Activated CD4-positive, alpha-beta T cell treated with anti-CD3 and anti-CD28 coated beads for 48 hours (primary cell): ENCODE measurements at places on chromosomes 5 and 9.

GRCh38 chr9:137116728-137117127 is 2.2 kb upstream of the DPP7 start:
- DNase-seq: no peak

DNA sequence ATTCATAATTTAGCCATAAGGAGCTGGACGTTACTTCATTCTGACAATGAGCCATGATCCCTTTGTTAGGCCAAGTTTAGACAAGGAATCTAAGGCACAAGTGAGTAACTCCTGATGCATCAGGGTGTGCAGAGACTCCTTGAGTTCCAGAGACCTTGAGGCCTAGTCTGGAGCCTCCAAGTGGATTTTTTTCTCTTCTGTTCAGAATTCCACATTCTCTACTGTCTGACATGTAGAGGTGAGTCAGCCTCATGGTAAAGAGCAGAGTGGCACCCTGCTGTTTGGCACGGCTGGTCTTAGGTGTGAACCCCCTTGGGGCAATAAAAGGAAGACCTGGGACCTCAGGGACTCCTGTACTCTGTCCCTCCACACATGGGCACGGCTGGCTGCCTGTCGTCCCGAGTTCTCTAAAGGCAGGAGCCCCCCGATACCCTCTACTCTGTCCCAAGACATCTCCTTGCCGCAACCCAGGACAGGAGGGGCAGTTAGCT is 22.0 kb upstream of the TGFBI start:
- DNase-seq: no peak

- DNase-seq: no peak
These were observed 47.5 kb upstream of the TLE4 start for GRCh38 chr9:79524266-79524665.

GRCh38 chr5:96780626-96781025 is 27.1 kb downstream of the ERAP1 start:
- DNase-seq: no peak

GRCh38 chr5:33650911-33651310 is 210.1 kb downstream of the TARS1 start:
- DNase-seq: no peak

DNA sequence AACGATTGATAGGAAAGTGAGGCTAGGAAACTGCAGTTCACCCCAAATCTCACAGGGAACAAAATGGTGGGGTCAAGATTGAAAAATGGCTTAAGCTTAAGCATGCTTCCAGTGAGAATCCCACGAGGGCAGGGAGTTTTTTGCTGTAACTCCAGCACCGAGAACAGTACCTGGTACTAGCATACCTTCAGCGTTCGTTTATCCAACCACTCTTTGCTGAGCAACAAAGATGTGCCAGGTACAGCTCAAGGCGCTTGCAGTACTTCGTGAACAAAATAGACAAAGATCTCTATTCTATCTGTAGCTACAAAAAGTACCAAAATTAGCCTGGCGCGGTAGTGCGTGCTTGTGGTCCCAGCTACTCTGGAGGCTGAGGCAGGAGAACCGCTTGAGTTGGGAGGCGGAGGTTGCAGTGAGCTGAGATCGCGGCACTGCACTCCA is 778 bp upstream of the PPP6C start:
- DNase-seq: peak; percentile 39

DNA sequence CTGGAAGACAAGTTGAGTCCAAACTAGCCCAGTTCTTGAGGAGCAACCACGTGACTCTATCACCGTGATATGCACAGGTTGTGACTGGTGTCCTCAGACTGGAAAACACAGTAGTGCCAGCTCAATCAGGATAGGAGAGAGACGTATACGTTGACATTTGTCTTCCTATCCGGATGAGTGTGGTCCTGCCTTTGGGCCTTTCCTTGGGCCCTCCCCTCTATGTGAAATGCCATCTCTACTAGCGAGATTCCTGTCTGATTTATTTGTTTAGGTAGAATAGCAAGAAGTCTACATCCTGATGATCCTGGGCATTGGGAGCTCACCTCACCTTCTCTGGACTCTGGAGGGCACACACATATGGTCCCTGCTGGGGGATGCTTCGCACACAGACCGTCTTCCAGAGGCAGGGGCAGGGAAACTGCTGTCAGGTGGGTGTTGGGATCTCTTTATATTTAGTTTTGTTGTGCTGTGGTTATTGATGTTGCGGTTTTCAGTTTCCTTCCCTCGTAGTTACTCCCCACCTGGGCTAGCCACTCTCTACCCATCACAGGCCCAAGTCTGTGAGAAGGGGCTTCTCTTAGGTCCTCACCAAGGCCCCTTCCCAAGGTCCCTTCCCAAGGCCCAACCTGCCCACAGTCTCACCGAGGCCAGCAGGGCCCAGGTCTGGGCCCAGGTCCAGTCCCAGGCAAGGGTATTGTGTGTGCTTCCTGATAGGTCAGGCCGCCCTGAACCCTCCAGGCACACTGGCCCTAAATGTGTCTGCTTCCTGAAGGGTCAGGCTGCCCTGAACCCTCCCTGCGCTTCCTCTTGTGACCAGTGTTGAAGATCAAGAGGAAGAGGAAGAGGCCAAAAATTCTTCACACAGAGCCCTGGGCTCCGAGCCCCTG is 19.0 kb upstream of the SPINK4 start:
- no peak for DNase-seq

GRCh38 chr9:7083192-7083591 is 325.4 kb downstream of the KDM4C start:
- DNase-seq: no peak

GRCh38 chr5:107215611-107216010 is 455.1 kb downstream of the EFNA5 start:
- no peak for DNase-seq

GRCh38 chr5:76325326-76325725 is 77.8 kb upstream of the IQGAP2 start:
- no peak for DNase-seq

DNA sequence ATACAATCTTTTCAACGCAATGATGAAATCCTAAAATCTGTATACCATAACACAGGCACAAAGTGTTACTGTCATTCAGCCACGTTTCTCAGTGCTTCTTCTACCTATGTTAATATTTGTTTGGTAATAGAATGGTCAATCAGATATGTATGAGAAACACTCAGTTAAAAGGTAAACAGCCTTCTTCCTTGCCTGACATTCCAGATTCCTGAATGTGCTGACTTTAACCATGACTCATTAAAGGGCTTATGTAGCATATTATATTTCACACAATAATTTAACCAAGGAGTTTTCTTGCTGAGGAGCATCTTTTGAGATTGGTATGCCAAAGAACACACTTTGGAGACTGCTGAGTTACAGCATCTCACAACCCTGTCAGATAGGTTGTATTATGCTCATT is 187.6 kb downstream of the CETN3 start:
- DNase-seq: no peak

DNA sequence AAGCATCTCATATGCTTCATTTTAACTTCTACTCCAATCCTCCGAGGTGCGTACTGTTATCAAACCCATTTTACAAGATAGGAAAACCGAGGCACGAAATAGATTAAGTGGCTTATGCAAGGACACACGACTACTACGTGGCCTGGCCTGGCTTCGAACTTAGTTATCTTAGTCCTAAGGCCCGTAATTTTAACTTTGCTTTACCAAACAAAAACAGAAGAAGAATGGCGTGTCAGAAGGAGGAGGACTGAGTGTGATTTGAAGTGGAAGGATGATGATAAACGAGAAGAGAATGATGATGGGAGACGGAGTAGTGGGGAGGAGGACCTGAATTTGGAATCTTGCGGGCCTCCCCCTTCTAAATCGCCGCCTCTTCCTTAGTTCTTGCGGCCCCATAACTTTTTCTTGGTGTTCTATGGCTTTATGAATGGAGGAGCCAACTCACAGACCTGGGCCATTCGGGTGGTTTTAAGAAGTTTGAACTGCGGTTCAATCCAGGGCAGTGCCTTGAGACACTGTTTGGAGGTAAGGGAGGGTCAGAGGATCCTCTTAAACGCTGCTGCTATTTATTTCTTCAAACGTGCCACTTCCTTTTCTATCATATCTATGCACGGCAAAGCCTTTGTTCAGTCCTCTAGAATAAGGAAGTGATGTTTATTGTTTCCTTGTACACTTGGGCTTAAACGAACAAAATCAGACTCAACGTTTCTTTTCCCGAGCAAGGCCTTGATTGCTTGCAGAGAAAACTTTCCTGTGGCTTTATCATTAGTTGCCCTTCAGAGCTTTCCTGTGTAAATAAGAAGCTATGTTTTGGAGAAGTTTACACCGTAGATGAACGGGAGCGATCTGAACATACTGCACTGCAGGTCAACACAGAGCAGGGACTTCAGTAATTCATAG is 795 bp downstream of the CNOT8 start:
- no peak for DNase-seq

- DNase-seq: no peak
These were observed 50.6 kb downstream of the LRSAM1 start for GRCh38 chr9:127501821-127502343.

GRCh38 chr9:76996700-76997099 is 22.8 kb upstream of the FOXB2 start:
- peak; percentile 21 for DNase-seq

DNA sequence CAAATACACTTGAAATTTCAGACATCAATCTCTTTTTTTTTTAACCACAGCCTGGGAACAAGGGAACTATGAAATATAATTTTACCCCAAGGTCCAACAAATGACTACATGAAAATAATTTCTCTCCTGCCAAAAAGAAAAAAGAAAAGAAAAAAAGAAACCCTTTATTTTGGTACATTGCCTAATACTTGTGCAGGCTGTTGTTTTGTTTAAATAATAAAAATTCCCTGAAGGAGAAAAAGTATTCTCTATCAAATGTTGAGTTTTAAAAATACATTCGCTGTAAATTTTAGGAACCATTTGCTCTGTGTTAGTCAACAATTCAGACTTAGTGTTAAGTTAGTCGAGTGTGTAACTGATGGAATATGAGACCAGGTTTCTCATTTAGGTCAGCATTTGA is 155.4 kb downstream of the PRDM6 start:
- DNase-seq: no peak

- DNase-seq: no peak
These were observed 2.8 kb downstream of the DCANP1 start for GRCh38 chr5:135444360-135444759.

GRCh38 chr5:66830636-66831035 is 234.4 kb downstream of the MAST4 start:
- DNase-seq: no peak

DNA sequence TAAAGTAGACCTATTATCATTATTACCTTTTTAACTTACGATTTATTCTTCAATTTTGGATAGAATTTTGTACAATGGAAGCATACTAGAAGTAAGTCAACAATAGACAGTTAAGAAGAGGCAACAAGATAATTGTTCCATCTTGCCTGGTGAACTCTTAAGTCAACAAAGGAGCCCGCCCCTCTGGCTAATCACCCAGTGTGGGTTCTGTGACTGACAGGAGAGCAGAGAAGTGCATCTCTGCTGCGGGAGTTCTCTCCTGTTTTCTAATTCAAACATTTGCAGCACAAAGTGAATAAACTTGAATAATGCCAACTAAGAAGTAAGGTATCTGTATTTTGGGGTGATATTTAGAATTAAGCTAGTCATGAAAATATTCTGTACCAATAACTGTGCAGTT is 6.7 kb upstream of the ISL1 start:
- DNase-seq: no peak

- DNase-seq: no peak
These were observed 19.1 kb upstream of the DAB2 start for GRCh38 chr5:39443911-39444310.
